Hypothalamus (tissue), 51 donors: ENCODE measurements at places on chromosomes 16 and 17.

GRCh38 chr17:55053855-55054254 is 85.3 kb downstream of the STXBP4 start:
- DNase-seq, result no peak

GRCh38 chr17:737561-738113 is 5.2 kb downstream of the TLCD3A start:
- no peak for DNase-seq

DNA sequence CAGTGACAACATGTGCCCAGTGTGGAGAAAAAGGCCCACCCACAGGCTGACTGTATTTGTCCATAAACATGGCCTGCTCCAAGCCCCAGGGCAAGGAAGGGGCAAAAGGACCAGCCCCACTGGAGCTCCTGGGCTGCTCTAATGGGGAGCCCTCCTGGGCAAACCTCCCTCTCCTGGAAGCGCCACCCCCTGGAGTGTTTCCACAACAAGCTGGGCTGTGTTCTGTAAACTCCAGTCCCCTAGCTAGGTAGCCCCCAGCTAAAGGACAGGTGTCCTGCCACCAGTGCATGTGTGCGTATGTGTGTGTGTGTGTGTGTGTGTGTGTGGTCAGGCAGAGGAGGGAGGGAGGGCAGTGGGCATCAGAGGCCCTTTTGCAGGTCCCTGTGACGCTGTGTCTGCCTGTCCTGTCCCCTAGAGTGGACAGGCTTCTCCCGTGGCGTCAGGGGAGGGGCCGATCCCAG is 11.3 kb upstream of the STAC2 start:
- no peak for DNase-seq

- no peak for DNase-seq
Measured at GRCh38 chr17:20159406-20160069, 150.4 kb downstream of the SPECC1 start.

DNA sequence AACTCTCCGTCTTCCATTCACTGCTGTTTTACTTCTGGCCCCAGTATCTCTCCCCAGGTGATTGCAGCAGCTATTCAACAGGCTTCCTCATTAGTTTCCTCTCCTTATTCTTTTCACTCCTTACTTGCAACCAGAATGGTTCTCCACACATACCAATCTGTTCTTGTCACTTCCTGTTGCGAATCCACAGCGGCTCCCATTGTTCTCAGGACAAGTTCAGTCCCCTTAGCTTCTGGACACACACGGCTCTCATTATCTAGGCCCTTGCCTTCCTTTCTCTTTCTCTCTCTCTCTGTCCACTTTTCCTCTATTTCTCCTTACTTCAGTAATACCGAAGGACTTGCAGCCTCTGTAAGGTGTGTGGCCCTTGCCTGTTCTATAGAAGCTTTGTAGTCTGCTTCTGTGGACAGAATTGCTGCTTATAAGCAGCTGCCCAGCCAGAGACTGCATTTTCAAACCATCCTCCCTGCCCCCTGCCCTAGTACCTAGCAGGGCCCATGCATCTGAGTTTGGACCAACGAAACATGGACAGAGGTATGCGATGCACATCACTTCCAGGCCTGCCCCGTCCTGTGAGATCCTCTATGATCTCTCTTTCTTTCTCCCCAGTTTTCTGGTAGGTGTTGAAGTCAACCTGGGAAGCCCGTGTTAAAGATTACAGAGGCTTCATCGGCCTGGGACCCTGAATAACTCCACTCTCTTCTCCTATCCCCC is 45.7 kb downstream of the VAT1L start:
- DNase-seq, result no peak

DNA sequence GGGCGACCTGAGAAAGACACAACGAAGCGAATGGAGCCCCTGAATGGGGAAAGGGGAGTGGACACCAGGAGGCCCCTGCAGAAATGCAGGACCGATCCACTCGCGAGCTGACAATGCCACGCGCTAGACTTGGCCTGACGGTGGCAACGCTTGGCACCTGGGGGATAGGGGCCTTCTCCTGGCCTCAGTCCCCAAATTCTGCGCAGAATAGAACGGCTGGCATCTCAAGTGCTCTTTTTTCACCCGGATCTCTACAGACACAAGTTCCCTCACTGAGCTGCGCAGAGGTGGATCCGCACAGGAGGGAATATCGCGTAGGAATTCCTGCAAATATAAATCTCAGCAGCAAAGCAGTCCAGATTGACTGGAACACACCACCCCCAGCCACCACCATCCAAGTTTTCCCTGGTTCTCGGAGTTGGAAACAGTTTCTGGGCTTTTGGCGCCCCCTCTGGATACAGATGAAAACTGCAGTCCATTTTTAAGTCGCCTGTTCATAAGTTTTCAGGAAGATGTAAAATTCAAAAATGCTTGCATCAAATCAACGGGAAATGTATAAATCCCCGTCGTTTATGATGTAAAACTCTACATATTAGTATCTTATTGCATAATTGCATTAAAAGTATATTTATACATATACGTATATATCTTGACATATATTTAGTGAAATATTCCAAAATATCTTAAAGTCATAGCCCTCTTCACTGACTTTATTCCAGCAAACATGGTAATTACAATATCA is 2.3 kb upstream of the SOX9 start:
- peak; percentile 48 for DNase-seq

DNA sequence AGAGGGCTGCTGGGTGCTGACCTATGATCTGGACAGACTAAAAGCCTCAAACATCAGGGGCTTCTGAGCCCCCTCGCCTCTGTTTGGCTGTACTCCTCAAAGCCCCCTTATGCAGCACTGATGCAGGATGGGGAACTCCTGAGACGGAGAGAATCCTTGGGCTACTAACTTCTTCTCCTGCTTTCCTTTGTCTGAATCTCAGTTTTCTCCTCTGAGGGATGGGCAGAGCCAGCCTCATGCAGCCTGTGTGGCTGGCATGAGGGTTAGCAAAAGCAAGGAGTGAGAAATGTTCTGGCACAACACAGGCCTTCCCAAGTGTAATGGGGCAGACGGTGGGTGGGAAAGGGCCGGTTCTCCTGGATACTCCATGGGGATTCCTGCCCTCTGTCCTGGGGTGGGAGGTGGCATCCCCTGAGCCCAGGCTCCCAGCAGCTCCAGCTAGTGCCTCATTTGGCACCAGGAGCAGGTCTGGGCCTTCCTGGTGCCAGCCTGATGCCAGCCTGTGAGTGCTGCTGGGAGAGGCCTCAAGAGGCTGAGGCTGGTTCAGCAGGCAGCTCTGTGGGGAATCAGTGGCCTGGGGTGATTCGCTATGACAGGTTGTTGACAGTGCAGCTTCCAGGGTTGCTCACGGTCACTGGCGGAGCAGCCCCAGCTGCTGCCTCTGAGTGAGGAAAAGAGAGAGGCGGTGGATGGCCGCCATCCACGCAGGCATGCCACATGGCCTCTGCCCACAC is 4.0 kb upstream of the BRD7 start:
- DNase-seq, result no peak
